Activated gamma-delta T cell treated with anti-CD3 and anti-CD28 coated beads, Interleukin-2, amount 50 U/mL, for 16 hours (primary cell): ENCODE measurements at places on chromosomes 4 and X.

GRCh38 chr4:72663828-72664227 lies 94.8 kb upstream of the ADAMTS3 start:
- DNase-seq: no peak

DNA sequence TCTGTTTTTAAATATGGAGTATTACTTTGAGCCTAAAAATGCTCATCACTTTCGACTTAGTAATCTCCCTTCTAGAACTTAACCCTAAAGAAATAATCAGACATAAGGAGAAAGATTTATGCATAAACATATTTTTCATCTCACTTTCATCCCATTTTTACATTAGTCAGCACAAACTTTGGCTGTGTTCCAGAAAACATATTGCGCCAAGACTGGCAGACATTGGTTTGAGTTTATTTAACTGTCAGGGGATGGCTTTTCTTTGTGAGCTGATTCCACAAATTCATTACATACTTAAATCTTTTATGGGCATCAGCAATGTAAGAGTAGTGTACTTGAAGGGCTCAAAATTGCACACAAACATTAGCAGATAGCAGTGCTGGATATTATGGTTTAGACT lies 23.7 kb downstream of the MAOA start:
- DNase-seq: no peak

DNA sequence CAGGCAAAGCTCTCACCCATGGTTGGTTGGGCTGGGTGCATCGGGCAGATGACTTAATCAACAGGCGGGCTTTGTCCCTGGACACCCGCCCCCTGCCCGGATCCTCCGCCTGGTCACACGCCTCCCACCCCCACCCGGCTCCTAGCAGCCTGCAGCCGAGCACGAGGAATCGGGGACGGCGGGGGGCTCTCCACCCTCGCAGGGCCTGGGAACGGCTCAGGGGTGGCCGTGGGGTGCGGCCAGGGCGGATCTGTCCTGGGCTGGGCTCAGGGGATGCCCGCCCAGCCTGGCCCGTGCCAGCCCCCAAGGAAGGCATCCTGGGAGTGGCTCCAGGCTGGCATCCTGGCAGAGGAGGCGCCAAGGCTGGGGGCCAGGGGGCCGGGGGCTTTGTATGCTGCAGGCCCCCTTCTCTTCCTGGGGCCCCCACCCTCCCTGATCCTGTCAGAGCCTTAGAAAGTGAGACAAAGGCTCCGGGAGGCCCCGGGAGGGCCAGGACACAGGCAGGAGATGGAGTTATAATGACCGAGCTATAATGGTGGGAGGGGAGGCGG lies 32.5 kb upstream of the FGFR3 start:
- DNase-seq: no peak

- DNase-seq: no peak
Measured at GRCh38 chr4:177574446-177574845, 132.2 kb upstream of the AGA start.

GRCh38 chrX:40864972-40865371 lies 129.6 kb upstream of the MED14 start:
- no peak for DNase-seq

DNA sequence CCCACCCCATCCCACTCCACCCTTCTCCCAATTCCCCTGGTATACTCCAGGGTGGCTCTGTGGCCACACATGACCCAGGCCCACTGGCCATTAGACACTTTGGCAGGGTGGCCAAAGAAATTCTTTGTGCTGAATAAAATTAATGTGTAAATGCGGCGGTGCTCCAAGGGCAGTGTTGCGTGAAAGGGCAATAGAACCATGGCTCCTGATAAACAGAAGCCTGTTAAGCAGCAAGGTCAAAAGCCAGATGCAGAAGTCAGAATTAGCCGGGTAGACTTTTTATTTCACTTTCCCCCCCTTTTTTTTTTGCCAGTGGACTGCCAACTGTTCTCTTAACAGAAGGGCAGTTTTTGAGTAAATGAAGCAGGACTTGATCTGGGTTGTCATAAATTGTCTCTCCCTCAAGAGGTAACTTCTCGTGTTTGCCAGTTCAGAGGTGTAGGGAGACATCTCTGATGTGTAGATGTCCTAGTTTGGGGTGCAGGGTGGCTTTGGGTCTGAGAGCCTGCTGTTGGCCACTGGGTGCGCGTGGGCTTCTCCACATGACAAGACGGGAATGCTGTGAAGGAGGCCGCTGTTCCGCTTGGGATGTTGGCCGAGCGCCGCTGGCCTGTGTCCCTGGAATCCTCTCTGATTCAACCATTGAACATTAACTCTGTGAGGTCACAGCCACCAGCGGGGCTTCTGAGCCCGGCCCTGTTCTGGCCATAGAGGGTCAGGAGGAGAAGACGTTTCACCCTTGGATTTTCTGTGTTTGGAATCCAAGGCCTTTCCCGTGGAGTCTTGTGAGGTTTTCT lies 139.5 kb downstream of the TBL1X start:
- DNase-seq: no peak
